ENCODE measurements at places on chromosomes 4 and X.

DNA sequence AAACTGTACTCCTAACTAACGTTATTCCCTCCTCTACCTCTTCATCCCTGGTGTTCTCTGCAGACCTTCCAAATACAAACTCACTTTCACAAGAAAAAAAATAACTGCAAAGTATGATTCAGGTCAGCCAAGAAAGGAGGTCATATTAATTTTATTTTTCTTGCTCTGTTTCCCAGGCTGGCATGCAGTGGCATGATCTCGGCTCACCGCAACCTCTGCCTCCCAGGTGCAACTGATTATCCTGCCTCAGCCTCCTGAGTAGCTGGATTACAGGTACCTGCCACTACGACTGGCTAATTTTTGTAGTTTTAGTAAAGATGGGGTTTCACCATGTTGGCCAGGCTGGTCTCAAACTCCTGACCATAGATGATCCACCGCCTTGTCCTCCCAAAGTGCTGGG lies 156.6 kb downstream of the CHIC2 start:
- DNase-seq = no peak

- DNase-seq = no peak
Measured at GRCh38 chr4:99615170-99615820, 40.7 kb downstream of the MTTP start.

- DNase-seq = peak; percentile 8
Measured at GRCh38 chr4:183098019-183098722, 886 bp upstream of the WWC2 start.

DNA sequence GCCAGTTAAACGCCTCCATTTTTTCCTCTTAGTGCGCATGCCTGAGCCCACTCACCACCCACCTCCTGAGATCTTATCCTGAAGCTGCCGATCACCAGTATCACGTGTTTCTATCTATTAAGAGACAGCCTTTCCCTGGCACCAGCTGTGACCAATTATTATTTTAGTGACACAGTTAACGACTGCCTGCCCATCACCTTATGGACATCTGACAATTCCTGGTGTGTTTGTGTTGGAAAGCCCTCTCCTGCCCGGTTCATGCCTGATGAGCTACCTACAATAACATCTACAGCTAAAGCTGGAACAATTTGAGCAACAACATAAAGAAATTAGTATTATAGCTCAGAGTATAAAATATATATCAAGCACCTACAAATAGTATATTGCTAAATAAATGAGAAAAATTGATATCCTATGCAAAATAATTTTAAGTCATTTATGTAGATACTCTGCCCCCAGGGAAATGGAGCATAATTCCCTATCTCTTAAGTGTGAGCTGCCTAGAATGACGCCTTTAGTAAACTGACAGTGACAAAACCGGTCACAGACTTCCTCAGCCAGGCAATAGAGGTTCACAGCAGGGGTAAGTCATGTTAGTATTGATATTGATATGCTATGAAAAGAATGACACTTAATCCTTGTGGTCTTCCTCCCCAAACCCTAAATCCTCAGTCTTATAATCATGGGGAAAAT lies 862.2 kb downstream of the TRAM1L1 start:
- DNase-seq = no peak

- no peak for DNase-seq
Measured at GRCh38 chr4:17195461-17196275, 297.2 kb upstream of the LDB2 start.

DNA sequence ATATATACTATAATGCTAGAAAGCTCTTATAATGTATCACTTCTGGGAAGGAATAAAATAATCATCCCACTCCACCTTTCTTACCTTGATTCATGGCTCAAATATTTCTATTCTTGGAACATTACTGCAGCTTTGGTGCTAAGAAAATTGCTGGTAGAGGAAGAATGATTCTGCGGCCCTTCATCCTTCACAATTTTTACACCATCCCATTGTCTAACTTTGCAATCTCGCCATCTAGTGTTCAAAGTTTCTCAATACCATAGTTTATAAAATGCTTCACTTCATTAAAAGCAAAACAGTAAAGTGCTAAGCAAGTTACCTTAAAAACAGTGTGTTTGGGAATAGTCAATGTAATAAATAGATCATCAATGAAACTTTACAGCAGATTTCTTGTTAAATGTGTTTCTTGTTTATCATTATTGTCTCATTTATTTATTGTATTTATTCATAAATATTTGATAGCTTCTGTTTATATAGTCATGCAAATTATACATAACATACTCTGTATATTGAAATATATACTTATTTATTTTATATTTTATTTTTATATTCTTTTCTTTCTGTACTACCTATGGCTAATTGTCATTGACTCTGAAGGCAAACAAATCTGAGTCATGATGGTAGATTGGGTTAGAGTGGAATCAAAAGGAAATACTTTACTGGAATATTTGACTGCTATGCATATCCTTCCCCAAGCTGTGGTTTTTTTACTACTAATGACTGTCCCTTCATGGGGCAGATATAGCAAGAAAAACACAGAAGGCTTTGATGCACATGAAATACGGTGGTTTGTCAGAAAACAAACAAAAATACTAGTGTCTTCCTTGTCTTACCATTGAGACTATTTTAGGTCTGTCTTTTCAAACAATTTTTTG lies 390.7 kb downstream of the MAPK10 start:
- no peak for DNase-seq

DNA sequence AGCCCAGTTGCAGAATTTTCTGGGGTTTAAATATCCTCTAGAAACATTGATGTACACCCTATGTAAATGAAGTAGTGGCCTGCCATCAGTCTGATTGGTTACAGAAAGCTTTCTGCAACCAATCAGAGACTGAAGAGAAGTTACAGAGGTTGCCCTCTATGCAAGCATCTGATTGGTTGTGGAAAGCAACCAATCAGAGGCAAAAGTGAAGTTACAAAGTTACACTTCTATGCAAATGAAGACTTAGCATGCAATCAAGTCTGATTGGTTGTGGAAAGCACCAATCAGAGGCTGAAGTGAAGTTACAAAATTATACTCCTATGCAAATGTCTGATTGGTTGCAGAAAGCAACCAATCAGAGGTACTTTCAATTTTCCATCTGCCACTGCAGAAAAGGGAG lies 51.9 kb upstream of the USP9X start:
- no peak for DNase-seq

GRCh38 chr4:185862340-185862739 lies 50.3 kb upstream of the SORBS2 start:
- no peak for DNase-seq

- no peak for DNase-seq
Measured at GRCh38 chr4:139522457-139522856, 33.6 kb downstream of the SETD7 start.

DNA sequence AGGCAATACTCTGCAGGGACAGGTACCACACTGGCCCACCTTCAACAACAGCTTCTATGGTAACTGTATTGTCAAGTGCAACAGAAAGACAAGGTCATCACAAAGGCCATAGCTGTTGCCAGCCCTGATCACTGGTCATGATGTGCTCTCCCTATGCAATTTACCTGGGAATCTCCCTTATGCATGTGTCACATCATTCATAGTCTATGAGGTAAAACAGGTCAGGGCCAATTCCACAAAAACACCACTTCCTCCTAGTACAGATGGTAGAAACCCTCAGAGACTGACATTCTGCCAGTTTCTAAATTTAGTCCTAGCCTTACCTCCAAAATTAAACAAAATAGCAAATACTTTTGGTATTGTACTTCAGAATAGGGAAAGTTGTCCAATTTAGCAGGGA lies 132.8 kb downstream of the MGST2 start:
- no peak for DNase-seq

DNA sequence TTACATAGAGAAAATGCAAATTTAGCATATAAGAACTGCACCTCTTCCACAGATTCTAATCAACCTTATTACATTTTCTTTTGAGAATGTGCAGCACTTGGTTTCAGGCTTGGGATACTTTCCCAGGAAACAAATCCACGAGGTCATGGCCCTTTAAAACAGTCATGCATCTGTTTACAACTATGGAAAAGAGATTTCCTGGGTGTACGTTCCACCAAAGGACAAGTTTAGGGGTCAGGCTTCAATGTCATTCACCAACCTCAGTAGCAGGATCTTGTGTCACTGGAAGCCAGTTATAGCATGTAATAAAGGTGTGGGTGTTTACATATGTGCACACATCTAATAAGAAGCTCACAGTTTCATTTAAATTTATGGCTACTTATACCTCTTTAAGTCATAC lies 30.7 kb downstream of the EREG start:
- DNase-seq = no peak

- DNase-seq = no peak
Measured at GRCh38 chrX:136271300-136271699, 20.1 kb upstream of the MAP7D3 start.

DNA sequence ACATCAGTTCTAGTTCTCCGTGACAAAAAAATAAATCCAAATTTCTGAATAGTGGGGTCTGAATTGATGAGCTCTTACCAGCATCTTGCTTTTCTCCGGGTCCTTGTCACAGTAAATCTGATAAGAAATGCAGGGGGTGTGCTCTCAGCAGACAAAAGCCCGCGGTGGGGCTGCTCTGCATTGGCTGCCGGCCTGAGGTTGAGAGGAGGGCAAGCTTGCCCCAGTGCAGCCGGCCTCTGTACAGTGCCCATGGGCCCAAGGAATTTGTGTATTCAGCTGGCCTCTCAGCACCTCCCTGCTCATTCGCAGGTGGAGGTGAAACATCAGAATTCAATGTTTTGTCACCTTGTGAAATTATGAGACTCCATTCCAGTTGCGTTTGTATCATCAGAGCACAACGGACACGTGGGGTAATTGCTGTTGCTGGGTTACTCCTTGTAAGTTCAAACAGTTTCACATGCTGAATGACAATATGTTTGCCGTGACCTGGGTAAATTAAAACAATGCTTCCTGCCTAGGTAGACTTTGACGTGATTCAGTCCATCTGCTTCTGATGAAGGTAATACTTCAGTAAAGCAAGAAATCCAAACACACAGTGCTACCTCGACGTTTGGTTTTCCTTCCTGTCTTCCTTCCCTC lies 596.4 kb downstream of the MID1IP1 start:
- no peak for DNase-seq

- DNase-seq = no peak
Measured at GRCh38 chr4:75599647-75600046, 30.7 kb downstream of the CDKL2 start.

- DNase-seq = no peak
Measured at GRCh38 chr4:163598028-163598427, 103.5 kb downstream of the TMA16 start.

DNA sequence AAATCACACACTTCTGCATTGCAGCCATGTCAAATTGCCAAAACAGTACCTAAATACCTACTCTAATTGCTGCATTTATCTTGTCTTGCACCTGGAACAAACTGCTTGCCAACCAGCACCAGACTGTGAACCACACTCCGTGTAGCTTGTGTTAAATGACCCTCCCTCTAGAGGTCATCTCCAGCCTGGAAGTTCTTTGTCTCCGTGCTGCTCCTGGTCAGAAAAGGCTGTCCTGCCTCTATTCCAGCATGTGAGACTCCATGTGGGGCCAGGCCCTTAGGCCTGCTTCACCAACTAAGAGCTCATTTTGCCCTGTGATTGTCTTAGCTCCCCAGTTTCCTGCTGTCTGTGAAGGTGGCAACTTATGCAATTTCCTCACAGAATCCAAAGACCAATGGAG lies 28.3 kb downstream of the CNGA2 start:
- no peak for DNase-seq

GRCh38 chr4:2948895-2949781 lies 14.1 kb downstream of the NOP14 start:
- peak; percentile 27 for DNase-seq

DNA sequence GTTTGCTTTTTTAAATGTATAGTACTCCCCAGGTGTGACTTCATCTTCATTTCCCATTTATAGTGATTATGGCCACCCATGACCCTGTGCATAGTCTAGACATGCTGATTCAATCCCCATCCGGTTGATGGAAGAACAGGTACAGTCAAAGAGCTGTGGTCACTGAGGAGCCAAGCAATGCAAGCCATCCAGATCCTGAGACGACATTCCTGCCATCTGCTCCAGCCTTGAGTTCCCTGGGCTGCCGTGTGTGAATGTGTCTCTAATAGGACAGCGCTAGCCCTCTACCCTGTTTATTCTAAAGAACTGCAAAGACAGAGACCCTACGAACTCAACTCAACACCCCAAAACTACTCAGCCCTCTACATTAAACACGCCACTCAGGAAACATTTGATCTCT lies 1.7 kb downstream of the KCNIP4 start:
- DNase-seq = no peak

GRCh38 chr4:41989994-41990364 lies 351 bp upstream of the SLC30A9 start:
- DNase-seq = no peak

- DNase-seq = no peak
Measured at GRCh38 chr4:162727232-162727631, 439.5 kb downstream of the NAF1 start.

DNA sequence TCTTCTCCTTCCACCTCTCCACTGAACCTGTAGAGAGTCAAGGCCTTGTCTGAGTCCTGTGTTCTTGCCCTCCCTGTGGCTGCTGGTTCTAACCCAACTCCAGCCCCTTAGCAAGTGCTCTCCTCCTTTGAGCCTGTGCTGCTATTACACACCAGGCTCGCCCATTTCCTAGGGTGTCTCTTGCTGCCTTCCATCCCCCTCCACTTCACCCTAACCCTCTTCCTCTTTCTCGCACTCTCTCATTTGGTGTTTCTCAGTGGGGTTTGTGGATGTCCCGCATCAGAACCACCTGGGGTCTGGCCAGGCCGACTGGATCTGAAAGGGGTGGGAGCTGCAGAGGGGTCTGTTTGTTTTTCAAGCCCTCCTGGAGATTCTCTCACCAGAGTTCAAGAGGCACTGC lies 156.7 kb downstream of the SPRY1 start:
- no peak for DNase-seq

DNA sequence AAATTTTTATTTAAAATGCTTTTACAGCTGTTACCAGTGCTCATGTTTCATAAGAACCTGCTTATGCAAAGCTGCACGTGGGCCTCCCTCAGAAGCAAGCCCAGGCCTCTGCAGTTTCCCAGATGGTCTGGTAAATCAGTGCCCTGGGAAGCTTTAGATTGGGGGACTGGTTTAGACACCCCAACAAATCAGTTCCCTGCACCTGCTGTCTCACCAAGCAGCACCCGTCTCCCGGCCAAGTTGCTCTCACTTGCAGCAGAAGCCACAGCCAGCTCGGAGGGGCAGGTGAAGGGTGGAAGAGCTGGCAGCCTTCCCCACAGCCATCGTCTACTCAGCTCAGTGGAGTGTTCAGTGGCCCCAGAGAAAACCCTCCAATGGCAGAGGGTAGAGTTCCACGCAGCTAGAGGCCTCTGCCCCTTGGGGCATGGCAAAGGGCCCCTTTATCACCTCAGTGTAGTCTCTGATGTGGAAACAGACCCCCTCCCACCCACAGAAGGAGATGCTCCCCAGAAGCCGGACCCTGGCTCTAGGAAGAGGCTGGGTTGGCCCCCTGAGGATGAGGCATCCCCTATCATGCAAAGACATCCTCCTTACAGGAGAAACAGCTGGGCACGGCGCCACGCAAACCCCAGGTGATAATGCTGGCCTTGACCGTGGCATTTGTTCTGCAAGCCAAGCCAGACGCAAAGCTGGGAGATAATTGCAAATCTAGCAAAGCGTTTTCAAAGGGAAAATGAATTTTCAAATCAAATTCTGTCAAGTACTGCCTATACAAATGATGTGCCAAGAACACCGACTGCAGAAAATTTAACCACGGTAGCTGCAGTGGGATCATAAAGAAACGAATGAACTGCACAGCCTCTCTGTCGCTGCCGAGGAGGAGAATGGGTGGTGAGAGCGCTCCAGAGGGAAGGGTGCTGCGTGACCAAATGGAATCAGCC lies 51.9 kb downstream of the ZFYVE28 start:
- no peak for DNase-seq

All from activated naive CD4-positive, alpha-beta T cell treated with Interleukin-2 at 50 U/mL for 16 hours (primary cell).